ENCODE measurements at places on chromosomes 13 and 19.

DNA sequence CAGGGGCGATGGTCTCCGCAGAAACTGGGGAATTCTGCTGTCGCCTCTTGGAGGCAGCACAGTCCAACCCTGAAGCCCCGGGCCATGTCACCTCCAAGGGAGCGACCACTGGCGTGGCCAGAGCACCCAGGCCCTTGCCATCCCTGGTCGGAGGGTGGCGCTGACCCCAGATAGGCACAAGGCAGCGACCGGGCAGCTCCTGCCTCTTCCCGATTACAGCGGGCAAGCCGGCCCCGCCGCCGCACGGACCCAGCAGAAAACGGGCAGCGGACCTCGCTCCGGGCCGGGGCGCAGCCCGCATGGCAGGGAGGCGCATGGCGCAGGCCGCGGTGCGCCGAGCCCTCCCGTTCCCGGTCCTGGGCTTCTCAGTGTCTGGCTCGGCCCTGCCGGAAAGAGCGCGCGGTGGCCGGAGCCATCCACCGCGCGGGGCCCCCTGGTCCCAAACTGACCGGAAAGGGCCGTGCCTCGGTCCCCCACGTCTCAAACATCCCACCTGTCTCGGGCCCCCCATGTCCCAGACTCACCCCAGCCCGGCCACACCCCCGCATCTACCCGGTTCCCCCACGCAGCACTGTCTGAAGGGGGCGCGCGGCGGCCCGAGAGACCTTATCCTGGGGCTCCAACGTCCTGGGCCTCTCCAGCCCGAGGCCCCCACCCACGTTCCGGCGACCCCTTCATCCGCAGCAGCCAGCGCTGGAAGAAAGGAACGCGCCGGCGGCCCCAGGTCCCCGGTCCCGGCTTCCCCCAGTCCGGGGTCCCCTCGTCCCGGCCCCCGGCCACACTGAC lies 727 bp downstream of the CERS1 start:
- DNase-seq = peak; percentile 56

- no peak for DNase-seq
These were observed 321.5 kb upstream of the MAB21L1 start for GRCh38 chr13:35797991-35798390.

DNA sequence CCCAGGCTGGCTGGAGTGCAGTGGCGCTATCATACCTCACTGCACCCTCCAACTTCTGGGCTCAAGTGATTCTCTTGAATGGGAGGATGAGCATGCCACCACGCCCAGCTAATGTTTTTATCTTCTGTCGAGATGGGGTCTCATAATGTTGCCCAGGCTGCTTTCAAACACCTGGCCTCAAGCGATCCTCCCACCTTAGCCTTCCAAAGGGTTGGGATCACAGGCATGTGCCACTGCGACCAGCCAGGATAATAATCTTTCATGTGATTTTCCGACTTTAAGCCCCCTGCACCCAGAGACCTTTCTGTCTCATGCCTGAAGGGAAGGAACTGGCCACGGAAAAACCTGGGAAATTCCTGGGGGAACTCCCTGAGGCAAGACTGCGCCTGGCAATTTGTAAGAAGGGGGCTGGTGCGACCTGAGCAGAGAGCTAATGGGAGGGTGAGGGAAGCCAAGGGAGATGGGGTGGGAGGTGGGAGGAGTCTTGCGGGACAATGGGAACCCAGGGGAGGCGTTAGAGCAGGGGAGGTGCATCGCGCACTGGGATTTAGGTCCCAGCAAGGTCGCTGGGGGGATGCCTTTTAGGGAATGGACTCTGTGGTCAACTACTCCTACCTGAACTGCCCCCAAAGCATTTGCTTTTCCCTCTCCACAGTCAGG lies 1.2 kb upstream of the CCDC124 start:
- DNase-seq = no peak

- no peak for DNase-seq
These were observed 481.4 kb downstream of the PCDH9 start for GRCh38 chr13:66748712-66749111.

GRCh38 chr19:7386308-7386707 lies 37.6 kb downstream of the ARHGEF18 start:
- DNase-seq = no peak

DNA sequence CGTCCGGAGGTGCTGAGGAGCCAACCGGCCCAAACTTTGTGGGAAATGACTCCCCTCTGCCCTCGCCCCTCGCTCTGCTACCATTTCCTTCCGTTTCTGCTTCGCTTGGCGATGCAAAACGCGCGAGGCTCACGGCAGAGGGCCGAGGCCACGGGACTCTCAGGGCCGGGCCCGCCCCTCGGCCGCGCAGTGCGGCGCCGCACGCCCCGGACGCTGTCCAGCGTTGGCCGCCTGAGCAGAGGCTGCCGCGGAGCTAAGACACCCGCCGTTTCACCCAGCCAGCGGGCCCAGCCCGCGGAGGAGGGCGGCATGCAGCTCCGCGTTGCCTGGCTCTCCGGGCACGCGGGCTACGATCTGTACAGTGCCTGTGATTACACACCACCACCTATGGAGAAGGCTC lies 2.1 kb upstream of the ZNF578 start:
- no peak for DNase-seq

DNA sequence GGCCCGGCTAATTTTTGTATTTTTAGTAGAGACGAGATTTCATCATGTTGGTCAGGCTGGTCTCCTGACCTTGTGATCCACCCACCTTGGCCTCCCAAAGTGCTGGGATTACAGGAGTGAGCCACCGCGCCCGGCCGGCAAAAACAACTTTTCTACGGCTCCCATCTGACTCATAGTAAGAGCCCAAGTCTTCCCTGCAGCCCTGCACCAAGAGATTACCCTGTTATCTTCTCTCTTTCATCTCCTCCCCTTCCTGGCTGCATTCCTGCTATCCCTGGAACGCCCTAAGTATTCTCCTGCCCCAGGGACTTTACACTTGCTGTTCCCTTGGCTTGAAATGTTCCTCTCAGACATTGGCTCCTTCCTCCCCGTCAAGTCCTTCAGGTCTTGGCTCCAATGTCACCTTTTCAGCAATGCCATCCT lies 6.6 kb downstream of the AP2S1 start:
- DNase-seq = no peak

- no peak for DNase-seq
These were observed 10.9 kb upstream of the CERS1 start for GRCh38 chr19:18906605-18907519.

DNA sequence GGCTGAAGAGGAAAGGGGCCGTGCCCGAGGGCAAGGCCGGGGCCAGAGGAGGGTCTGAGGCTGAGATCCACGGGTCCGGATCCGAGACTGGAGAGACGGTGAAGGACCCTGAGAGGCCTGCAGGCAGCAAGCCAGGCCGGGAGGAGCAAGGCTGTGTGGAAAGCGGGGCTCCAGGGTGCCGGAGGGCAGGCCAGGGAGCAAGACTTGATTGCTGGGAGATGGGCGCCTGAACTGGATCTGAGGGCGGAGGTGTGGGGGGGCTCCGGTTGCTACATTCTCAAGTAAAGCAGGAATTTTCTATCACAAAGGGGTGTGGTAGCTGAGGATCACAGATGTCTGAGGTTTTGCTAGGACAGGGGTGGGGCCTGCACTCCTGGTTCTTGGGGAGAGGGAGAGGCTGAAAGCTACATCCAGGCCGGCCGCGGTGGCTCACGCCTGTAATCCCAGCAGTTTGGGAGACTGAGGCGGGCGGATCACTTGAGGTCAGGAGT lies 3.8 kb downstream of the MAMSTR start:
- DNase-seq = peak; percentile 54

- DNase-seq = no peak
These were observed 8.8 kb downstream of the CYP4F8 start for GRCh38 chr19:15623711-15624318.

GRCh38 chr19:38538793-38539528 lies 78.8 kb downstream of the MAP4K1 start:
- no peak for DNase-seq

- no peak for DNase-seq
These were observed 258.5 kb downstream of the FGF9 start for GRCh38 chr13:21929400-21929799.

DNA sequence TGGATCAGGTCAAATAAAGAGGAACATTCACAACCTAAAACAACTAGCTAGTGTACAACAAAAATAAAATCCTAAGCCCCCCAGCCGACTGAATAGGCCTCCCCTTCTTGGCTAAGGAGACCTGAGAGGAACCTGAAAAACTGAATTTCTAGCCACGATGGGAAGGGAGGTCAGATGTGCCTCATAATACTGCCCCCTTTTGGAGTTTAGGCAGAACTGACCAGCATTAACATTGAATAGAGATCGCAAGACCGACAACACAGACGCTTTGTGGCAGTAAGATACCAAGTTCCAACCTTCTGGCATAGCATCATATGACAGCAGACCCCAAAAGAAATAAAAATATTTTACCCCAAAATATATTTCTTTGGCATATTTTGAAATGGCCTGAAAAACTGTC lies 15.9 kb downstream of the CBY2 start:
- DNase-seq = no peak

DNA sequence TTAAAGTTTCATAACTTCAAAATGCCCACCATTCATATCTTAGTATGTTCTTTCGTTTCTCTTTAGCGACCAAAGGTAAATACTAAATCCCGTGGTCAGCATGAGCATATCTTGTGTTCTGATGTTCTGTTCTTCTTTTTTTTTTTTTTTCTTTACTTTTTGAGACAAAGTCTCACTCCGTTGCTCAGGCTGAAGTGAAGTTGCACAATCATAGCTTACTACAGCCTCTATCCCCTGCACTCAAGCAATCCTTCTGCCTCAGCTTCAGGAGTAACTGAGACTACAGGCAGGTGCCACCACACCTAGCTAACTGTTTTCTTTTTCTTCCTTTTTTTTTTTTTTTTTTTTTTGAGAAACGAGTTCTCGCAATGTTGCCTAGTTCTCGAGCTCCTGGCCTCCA lies 60.9 kb upstream of the ATP12A start:
- no peak for DNase-seq

DNA sequence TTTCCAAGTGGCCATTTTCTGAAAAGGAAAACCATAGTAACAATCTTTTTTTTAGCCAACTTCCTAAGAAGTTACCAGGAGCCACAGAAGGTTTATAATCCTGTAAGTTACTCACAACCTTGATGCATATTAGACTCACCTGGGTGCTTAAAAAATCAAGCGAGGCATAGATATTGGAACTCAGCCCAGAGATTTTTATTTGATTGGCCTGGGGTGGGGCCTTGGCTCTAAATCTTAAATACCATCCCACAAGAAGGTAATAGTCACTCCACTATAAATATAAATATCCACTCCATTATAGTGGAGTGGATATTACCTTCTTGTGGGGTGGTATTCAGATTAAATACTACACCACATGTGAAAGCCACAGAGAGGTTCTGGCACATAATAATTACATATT lies 429.6 kb downstream of the RFC3 start:
- DNase-seq = no peak

Measured in left ventricle myocardium superior (tissue), 1 donor.